Large intestine (tissue), 12 donors: ENCODE measurements at places on chromosomes 7 and 10.

DNA sequence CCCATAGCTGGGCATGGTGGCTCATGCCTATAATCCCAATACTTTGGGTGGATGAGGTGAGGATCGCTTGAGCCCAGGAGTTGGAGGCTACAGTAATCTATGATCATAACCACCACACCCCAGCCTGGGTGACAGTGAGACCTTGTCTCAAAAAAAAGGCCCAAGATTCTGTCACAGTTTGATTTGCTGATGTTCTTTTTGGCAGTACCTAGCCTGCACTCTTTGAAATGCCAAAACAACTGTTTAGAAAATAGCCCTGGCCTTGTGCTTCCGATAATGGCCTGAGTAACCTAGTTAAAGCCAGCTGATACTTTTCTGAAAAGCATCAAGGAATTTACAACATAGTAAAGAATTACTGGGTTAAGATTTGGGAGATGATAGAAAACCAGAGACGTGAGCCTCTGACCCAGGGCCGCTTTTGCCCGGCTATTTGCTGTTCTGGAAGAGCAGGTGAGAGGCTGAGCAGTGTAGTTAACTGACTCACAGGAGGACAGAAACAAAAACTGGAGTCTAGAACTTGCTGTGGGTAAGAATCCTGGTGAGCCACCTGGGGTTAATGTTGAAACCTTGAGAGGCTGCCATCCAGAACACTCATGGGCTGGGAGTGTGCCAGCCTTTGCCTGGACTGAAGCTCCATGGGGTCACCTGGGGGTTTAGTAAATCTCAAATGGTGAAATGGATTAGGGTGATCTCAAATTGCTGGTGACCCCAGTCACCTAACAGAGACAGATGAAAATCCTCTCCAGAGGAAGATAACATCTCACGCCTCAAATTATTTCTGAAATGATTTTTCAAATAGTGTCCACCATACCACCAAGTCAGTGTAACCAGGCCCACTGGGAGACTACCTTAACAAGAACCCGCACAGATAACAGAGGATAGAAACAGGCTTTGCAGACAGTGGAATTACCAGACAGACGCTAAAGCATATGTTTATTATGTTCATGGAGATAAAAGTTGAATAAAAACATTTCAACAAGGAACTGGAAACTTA lies 51.8 kb downstream of the GALNT11 start:
- no peaks in the 10 kb centered on the region for H3K4me1 ChIP-seq
- no peaks in the 10 kb centered on the region for H3K36me3 ChIP-seq
- no peak overlapping the region for H3K27ac ChIP-seq

DNA sequence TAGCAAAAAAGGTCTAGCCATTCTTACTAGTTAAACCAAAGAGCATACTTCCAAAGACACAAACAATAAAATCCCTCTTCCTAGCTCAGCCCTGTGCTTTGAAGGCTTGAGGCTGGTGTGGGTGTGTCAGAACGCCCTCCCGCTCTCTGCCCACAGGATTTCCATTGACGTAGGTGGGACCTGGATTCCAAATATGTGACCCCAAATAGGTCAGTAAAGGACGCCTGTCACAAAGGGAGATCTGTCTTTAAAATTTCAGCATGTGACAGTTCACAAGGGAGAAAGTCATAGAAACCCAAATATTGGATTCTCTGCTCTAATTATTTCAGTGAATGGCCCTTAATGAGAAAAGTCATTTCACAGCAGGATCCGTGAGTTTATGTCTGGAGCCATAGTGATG lies 39.9 kb upstream of the LYZL1 start:
- no peak overlapping the region for H3K4me3 ChIP-seq
- H3K27me3 ChIP-seq = peaks cover 11% of the 10 kb centered on the region
- DNase-seq = no peak
- H3K4me1 ChIP-seq = peaks cover 3% of the 10 kb centered on the region
- no peak overlapping the region for H3K27ac ChIP-seq
- no peaks in the 10 kb centered on the region for H3K36me3 ChIP-seq

DNA sequence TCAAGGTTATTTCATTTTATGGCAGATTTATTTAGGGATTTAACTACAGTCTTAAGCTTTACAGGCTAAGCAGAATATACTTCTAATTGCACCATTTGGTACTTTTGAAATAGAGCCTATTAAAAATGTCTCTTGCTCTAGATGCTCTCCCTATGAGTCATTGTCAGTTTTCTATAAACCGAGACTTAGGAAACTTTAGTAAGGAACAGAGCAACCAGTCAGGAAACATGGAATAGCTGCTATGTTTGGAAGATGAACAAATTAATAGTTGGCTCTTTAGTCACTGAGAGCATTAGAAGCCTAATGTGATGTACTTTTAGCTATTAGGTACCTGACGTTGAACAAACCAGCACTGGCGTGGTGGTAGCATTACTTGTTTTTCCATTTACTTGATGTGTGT lies 35.3 kb downstream of the INPP5F start:
- no peak overlapping the region for H3K27ac ChIP-seq
- peaks cover 5% of the 10 kb centered on the region for H3K4me1 ChIP-seq
- no peak for DNase-seq
- no peaks in the 10 kb centered on the region for H3K27me3 ChIP-seq
- no peak overlapping the region for H3K4me3 ChIP-seq

DNA sequence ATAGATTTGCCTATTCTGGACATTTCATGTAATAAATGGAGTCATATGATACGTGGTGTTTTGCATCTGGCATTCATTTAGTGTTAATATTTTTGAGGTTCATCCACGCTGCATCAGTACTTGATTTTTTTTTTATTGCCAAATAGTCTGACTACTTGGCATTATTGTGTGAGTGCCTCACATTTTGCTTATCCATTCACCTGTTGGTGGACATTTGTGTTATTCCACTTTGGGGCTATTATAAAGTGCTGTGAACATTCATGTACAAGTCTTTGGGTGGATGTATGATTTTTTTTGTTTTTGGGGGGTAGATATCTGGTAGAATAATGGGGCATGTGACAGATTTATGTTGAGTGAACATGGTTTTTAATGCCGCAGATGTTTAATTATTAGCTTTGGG lies 19.7 kb downstream of the CUL1 start:
- no peaks in the 10 kb centered on the region for H3K36me3 ChIP-seq
- no peaks in the 10 kb centered on the region for H3K4me1 ChIP-seq
- H3K4me3 ChIP-seq = no peak overlapping the region
- DNase-seq = no peak
